ENCODE measurements at places on chromosomes 2 and 18.

GRCh38 chr2:203858176-203858575 lies 9.4 kb upstream of the CTLA4 start:
- no peak for DNase-seq

DNA sequence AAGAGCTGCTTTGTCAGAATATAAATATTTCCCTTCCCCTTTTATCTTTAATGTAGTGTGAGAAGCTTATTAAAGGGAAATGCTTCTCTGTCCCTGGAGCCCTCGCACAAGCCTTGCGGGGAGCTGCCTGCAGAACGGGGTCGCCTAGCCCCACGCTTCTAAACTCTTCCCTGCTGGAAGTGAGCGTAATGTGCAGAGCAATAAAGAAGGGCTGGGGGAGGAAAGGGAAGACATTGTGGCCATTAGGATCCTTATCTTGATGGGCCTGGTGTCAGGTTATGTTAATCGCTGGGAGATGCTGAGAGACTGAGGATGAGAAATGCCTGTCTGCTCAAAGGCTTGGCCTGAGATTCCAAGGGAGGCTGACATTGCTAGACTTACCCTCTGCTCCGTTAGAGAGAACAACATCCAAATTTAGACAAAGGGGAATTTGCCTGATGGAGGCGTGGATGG lies 18.9 kb upstream of the FZD7 start:
- DNase-seq: no peak

GRCh38 chr2:160932960-160933359 lies 227.3 kb upstream of the TANK start:
- no peak for DNase-seq

GRCh38 chr2:38212312-38212711 lies 136.4 kb upstream of the CYP1B1 start:
- DNase-seq: no peak

DNA sequence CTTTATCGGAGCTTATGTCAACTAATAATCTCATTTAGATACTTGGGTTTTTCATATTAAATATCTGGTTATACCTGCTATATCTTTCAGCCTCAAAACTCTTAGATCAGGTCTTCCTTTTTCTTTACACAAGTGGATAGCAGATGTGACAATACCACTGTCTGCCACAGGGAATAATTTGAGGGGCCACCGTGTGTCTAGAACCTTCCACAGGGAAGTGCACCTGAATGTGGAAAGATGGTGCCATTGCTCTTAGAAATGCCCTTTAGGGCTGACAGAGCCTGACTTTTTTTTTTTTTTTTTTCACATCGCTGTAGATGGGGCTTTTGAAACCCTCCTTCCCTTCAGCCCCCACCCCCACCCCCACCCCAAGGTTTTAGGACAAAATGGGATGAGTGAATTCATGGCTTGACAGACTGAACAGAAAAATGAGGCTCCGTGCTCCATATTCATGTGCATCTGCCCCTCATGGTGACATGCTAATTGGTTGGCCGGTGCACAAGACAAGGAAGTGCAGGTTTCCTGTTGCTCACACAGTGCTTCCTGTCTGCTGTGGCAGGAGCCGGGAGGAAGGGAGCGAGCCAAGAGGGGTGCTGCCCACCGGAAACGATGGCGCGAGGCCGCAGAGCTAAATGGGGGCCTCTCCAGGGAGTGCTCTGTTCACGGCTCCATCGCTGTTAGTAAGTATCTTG lies 246.0 kb downstream of the LDLRAD4 start:
- DNase-seq: peak; percentile 15

GRCh38 chr2:230319211-230319862 lies 7.7 kb upstream of the SP140L start:
- no peak for DNase-seq

DNA sequence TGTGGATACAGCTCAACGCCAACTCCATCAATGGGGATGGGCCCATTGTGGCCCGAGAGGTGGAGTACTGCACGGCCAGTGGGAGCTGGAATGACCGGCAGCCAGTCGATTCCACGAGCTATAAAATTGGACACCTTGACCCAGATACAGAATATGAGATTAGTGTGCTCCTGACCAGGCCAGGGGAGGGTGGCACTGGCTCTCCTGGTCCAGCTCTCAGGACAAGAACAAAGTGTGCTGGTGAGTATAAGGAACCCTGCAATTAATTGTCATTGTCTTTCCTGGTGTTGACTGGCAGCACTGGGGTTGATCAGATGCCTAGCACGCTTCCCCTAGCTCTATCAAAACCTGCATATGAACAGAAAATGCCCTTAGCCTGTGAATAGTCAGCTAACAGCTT lies 388.1 kb downstream of the PTPRM start:
- DNase-seq: no peak

DNA sequence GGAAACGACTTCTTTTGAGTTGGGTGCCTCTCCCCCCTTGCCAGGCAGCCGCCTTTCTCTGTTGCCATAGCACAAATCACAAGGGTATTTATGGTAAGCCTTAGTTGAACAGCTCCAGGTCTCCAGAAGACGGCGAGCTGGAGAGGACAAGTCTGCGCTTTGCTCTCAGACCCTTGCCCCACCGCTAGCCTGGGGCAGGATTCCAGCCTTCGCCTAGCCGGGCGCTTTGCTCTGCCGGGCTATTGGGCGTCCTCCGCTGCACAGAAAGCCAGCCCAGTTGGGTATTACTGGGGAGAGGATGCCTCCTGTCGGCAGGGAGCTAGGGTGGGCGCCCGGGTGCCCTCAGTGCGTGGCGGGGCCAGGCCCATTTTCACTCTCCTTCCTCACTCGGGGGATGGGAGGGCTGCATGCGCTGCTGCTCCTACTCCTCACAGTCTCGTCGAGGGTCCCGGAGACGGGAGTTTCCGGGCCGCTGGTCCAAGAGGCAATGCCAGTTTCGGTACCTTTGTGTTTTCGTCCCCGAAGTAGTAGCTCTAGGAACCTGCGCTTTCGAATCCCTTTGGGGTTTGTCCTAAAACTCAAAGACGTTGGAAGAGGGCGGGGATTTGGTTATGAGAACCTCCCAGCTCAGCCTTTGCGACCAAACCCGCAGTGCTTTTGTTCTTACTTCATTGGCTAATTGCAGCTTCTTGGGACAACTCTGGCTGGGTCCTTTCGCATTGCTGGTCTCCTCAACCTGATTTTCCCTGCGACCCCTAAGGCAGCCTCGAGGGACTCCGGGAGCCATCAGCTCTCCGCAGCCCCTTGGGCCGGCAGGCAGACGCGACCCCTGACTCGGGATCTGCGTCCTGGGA lies 3.6 kb upstream of the DLX2 start:
- no peak for DNase-seq

DNA sequence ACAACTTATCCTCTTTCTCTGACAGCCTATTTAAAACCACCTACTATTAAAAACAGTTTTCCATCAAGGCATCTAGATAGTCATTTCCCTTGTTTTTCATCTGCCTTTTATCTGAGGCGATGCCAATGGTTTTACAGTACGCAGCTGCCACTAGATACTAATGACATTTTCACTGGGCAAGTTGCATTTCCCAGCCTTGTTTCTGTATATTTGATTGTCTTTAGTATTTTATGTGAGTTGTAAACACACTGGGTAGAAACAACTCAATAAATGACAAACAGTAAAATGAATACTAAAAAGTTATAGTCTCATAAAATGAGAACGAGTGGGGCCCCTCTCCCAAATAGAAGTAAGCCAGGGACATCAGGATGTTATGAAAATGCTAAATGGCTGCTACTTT lies 8.9 kb upstream of the DARS1 start:
- DNase-seq: no peak

DNA sequence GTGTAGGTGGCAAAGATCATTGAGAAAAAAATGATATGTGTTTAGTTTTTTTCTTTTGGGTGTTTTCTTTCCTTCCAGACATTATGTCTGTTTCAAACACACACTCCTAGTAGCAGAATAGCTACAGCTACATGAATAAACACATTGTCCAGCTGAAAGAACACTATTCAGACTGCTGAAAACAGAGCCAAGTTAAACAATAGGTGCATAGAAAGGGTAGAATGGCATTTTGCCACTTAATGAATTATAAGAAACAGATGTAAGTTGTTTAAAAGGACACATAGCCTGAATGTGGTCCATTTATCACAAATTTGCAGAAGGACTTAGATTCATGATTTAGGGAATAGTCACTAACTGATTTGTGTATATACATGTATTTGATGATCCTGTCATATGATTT lies 20.1 kb downstream of the CTLA4 start:
- no peak for DNase-seq

- no peak for DNase-seq
Measured at GRCh38 chr2:121177896-121178295, 107.1 kb downstream of the TFCP2L1 start.

Data from bone marrow (tissue), 2 donors.